ENCODE measurements at places on chromosomes 13 and 19.

- no peaks in the 10 kb centered on the region for H3K4me1 ChIP-seq
- no peak overlapping the region for H3K4me3 ChIP-seq
- no peak overlapping the region for H3K27ac ChIP-seq
These were observed 385.2 kb downstream of the PCDH9 start for GRCh38 chr13:66844933-66845332.

GRCh38 chr13:100382785-100383184 is 205.8 kb downstream of the GGACT start:
- no peak overlapping the region for H3K27ac ChIP-seq
- H3K4me3 ChIP-seq, result no peak overlapping the region
- peaks cover 8% of the 10 kb centered on the region for H3K4me1 ChIP-seq

- no peaks in the 10 kb centered on the region for H3K27me3 ChIP-seq
- no peaks in the 10 kb centered on the region for H3K4me1 ChIP-seq
- H3K36me3 ChIP-seq, result no peaks in the 10 kb centered on the region
- H3K4me3 ChIP-seq, result no peak overlapping the region
- DNase-seq, result no peak
These were observed 67.3 kb upstream of the SLC10A2 start for GRCh38 chr13:103133556-103133955.

- no peak for DNase-seq
- no peaks in the 10 kb centered on the region for H3K4me1 ChIP-seq
- H3K27me3 ChIP-seq, result peaks cover 27% of the 10 kb centered on the region
These were observed 76.6 kb downstream of the ZIC5 start for GRCh38 chr13:99894840-99895443.

DNA sequence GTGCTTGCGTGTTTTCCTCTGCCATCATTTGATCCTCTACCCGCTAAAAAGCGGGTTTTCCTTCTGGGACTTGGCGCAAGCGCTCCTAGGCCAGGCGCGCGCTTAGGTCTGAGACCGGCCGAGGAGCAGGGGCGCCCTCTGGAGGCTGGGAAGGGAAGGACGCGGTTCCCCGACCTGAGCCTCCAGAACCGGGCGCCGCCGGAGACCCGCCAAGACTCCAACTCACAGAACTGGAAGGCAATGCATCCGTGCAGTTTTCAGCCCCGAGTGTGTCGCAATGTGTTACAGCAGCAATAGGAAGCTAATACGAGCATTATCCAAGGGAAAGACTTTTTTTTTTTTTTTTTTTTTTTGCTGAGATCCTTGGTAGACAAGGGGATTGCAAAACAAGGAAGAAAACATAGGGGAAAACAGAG is 190.9 kb downstream of the COL4A1 start:
- no peak overlapping the region for H3K27ac ChIP-seq
- H3K4me3 ChIP-seq, result no peak overlapping the region
- no peak for DNase-seq
- H3K36me3 ChIP-seq, result no peaks in the 10 kb centered on the region

DNA sequence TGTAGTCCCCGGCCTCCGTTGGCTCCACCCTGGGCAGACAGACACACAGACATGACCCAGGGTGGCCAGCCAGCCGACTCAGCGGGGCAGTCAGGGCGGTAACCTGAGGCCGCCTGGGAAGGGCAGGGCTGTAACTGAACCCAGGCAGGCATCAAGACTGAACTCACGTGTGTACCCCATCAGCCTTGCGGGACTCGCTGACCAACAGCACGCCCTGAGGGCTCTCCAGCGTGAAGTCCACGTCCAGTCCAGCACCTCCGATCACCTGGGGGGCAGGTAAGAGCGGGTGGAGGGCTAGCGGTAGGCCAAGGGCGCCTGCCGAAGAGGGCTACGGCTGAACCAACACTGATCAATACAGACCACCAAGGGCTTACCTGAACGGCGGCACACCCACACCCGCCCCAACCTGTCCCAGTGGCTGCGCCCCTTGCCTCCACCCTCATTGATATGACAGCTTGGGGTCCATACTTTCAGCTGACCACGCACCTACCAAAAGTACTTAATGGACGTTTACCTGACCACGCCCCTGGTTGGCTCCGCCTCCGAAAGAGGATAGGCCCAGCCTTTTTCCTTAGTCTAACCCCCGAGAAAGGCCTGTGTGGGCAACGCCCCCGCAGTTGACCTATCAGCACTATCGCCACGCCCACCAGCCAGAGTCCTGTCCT is 791 bp downstream of the TMED1 start:
- peaks cover 9% of the 10 kb centered on the region for H3K36me3 ChIP-seq
- peaks cover 8% of the 10 kb centered on the region for H3K4me1 ChIP-seq
- H3K4me3 ChIP-seq, result no peak overlapping the region
- no peak for DNase-seq
- H3K27me3 ChIP-seq, result no peaks in the 10 kb centered on the region

DNA sequence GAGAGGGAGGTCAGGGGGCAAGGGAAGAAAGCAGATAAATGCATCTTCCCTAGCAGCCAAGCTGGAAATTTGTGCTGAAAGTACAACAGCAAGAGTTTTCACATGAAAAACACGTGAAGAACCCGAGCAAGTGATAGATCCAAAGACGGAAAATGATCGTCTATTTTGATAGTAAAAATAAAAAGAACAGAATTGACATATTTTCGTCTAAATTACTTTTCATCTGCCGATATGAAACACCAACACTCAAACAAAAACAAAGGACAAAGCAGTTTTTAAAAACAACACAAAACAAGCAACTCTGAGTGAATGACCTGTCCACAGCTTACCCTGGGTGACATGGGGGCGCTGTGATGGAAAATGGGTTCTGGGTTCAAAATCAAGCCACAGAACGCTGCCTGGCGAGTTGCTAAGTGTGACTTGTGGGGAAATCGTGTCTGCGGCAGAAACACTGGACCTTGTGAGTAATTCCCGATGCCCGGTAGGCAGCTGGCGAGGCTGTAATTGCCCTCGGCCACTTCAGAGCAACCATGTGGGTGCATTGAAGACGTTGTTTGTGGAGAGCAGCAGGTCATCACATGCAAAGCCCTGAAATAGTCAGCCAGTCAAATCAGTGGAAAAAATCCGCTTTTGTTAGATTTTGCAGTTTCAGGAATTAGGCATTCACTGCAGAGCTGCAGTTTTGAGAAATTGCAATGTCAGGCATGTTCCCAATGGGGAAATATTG is 7.4 kb downstream of the SOX1 start:
- H3K27ac ChIP-seq, result no peak overlapping the region
- H3K4me1 ChIP-seq, result no peaks in the 10 kb centered on the region
- peaks cover 20% of the 10 kb centered on the region for H3K27me3 ChIP-seq
- no peak overlapping the region for H3K4me3 ChIP-seq
- no peak for DNase-seq

DNA sequence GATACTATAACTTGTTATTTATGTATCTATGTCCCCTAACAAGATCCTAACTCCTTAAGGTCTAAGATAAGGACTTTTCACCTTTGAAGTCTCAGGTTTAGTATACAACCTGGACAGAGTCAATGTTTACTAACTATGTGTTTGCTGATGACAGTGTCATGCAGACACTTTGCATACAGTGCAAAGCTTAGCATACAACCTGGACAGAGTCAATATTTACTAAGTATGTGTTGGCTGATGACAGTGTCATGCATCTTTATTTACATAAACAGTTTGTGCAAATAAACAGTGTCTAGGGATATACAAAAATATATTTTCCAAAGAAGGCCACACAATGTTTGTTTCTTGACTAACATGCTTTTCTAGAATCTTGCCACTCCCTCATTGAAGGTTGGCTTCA is 34.7 kb downstream of the DCT start:
- DNase-seq, result no peak
- H3K4me1 ChIP-seq, result no peaks in the 10 kb centered on the region
- no peaks in the 10 kb centered on the region for H3K36me3 ChIP-seq
- no peak overlapping the region for H3K4me3 ChIP-seq
- no peak overlapping the region for H3K27ac ChIP-seq

DNA sequence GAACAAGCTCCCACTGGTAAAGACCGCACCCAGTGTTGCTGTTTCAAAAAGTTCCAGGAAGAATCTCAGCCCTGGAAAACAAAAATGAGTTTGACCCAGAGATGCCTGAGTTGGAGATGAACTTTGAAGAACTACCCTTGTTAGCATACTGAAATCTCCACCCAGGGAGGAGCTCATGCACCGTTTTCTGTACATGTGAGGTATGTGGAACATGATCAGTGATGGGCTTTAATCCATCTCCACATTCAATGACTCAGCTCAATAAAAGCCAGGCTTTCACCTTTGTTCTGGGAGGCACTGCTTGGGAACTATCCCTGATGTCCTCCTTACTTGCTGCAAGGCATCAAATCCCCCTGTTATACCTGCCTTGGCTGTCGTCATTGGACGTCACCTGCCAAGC is 279.9 kb downstream of the UQCRFS1 start:
- H3K27ac ChIP-seq, result no peak overlapping the region
- peaks cover 7% of the 10 kb centered on the region for H3K4me1 ChIP-seq
- DNase-seq, result no peak
- H3K36me3 ChIP-seq, result no peaks in the 10 kb centered on the region
- H3K27me3 ChIP-seq, result no peaks in the 10 kb centered on the region
- H3K4me3 ChIP-seq, result no peak overlapping the region

- H3K27ac ChIP-seq, result peak overlapping the region; percentile 98
- DNase-seq, result no peak
- H3K36me3 ChIP-seq, result no peaks in the 10 kb centered on the region
- H3K27me3 ChIP-seq, result no peaks in the 10 kb centered on the region
- peak overlapping the region; percentile 97 for H3K4me3 ChIP-seq
These were observed 603 bp downstream of the GPALPP1 start for GRCh38 chr13:44989941-44990340.

DNA sequence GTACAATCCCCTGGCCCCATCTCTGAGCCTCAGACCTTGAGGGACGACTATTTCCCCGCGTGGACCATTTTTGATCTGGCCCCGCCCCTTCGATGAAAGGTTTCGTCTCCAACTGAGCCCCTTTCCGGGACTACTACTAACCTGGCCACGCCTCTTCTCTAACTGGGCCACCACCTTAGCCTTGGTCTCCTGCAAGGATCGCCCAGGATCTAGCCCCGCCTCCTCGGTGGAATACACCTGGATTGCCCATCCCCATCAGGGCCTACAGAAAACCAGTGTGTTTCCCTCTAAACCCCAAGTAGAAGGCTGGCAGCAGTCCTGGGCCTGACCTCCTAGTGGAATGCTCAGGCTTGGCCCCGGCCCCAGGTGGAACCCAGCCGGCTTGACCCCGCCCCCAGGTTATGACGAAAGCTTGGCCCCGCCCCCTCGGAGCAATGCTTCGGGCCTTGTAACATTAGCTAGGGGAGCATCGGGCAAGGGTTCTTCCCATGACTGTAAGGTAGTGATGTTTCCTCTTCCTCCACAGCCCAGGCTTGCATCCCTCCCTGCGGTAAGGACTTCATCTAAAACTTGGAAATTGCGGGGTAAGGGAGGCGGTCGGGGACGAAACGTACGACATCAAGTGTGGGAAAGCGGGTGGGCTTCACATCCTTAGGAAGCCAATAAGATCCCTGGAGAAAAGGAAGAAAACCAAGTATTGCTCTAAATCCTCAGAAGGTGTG is 9.1 kb downstream of the SPACA6 start:
- H3K4me3 ChIP-seq, result no peak overlapping the region
- DNase-seq, result peak; percentile 39
- no peaks in the 10 kb centered on the region for H3K27me3 ChIP-seq
- no peak overlapping the region for H3K27ac ChIP-seq
- peaks cover 3% of the 10 kb centered on the region for H3K4me1 ChIP-seq

GRCh38 chr13:28493740-28494503 is 1.0 kb downstream of the FLT1 start:
- peaks cover 70% of the 10 kb centered on the region for H3K27me3 ChIP-seq
- peak overlapping the region; percentile 37 for H3K4me3 ChIP-seq
- no peaks in the 10 kb centered on the region for H3K36me3 ChIP-seq
- no peak for DNase-seq

DNA sequence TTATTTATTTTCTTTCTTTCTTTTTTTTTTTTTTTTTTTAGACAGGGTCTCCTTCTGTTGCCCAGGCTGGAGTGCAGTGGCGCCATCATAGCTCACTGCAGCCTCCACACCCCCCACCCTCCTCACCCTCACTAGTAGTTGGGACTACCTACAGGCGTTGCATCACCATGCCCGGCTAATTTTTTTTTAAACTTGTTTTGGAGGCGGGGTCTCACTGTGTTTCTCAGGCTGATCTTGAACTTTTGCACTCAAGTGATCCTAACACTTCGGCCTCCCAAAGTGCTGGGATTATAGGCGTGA is 33.6 kb downstream of the GJA3 start:
- H3K36me3 ChIP-seq, result no peaks in the 10 kb centered on the region
- H3K27me3 ChIP-seq, result no peaks in the 10 kb centered on the region
- no peak for DNase-seq
- no peak overlapping the region for H3K4me3 ChIP-seq

- no peak overlapping the region for H3K4me3 ChIP-seq
- H3K27me3 ChIP-seq, result peaks cover 9% of the 10 kb centered on the region
- no peaks in the 10 kb centered on the region for H3K36me3 ChIP-seq
- H3K27ac ChIP-seq, result no peak overlapping the region
These were observed 169.9 kb downstream of the USP12 start for GRCh38 chr13:27001705-27002104.

- H3K36me3 ChIP-seq, result no peaks in the 10 kb centered on the region
- no peak overlapping the region for H3K27ac ChIP-seq
- no peaks in the 10 kb centered on the region for H3K4me1 ChIP-seq
- no peak for DNase-seq
- peaks cover 34% of the 10 kb centered on the region for H3K27me3 ChIP-seq
- no peak overlapping the region for H3K4me3 ChIP-seq
These were observed 3.5 kb downstream of the SELENOV start for GRCh38 chr19:39518458-39518857.

DNA sequence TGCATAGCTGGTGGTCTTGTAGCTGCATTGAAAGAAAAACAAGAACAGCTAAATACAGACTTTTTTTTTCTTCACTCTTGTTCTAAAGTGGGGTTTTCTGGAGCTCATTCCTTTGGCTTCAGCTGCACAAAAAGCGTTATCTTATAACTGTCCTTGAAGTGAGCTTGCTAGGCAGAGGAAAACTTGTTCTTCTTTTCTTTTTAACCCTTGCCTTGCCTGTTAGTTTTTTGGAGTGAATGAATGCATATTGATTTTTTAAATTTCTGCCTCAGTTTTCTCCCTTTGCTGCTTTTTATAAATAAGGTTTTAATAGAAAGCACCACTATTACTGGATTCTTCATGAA is 1.5 kb downstream of the ZNF765 start:
- no peak overlapping the region for H3K27ac ChIP-seq
- peaks cover 4% of the 10 kb centered on the region for H3K36me3 ChIP-seq

- DNase-seq, result no peak
- H3K4me1 ChIP-seq, result no peaks in the 10 kb centered on the region
- no peaks in the 10 kb centered on the region for H3K27me3 ChIP-seq
- no peak overlapping the region for H3K4me3 ChIP-seq
- no peaks in the 10 kb centered on the region for H3K36me3 ChIP-seq
- no peak overlapping the region for H3K27ac ChIP-seq
These were observed 18.8 kb upstream of the CLASRP start for GRCh38 chr19:45020071-45020470.

Measured in fibroblast of lung (primary cell).